ENCODE measurements at places on chromosomes 7 and 10. TPM values are rescaled to one million over a fixed set of nuclear protein-coding genes. Genes with fewer than 3 reads are reported as not detected.

The OR6V1 gene
- polyA plus RNA-seq, result not detected

The USP6NL gene
- polyA plus RNA-seq, result 7.7 TPM

The ZNF239 gene
- 6.6 TPM for polyA plus RNA-seq

The POM121C gene
- 34.1 TPM for polyA plus RNA-seq

The SCIN gene
- polyA plus RNA-seq, result 0.34 TPM

The NEUROG3 gene
- not detected for polyA plus RNA-seq

The FBXL13 gene
- 0.78 TPM for polyA plus RNA-seq

The AKR1B15 gene
- polyA plus RNA-seq, result 0.42 TPM

The SPDYE9 gene
- 0.20 TPM for polyA plus RNA-seq

The CCDC172 gene
- polyA plus RNA-seq, result not detected

The C7orf57 gene
- 0.06 TPM for polyA plus RNA-seq

All from forelimb muscle (tissue), 1 donor.